Fibroblast of the aortic adventitia (primary cell): ENCODE measurements at places on chromosomes 4 and X.

GRCh38 chr4:124331781-124332180 lies 380.8 kb downstream of the ANKRD50 start:
- DNase-seq, result no peak

- DNase-seq, result no peak
Measured at GRCh38 chr4:38495446-38495845, 168.6 kb upstream of the KLF3 start.

DNA sequence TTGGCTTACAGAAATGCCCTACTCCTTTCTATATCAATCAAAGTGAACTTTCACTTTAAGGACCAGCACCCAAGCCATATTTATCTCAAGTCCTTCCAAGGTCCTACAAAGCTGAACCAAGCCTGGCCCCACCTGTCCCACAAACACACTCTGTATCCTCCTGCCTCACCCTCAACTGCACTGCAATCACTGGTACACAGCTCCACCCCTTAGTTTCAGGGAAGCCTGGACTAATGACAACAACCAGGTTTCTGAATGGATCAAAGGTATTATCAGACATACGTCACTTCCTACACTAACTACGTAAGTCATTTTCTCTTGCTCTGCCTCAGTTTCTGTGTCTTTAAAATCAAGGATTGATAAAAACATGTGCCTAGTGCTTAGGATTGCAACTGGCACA lies 205.6 kb upstream of the HS3ST1 start:
- DNase-seq, result no peak

DNA sequence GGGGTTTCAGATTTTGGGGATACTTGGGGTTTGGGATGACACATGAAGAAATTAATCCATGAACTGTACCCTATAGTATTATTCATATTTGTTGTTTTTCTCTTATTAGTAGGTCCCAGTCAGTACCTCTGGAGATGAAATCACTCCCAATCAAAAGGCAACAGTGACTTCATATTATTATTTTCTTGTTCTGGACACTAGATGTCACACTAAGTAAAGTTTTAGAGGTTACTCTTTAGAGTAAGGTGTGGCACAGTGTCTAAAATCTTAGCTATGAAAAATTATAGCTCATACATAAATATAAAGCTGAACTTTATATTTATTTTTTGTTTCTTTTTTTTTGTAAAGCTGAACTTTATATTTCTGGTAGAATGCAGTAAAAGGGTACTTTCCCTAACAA lies 35.1 kb downstream of the FAM114A1 start:
- DNase-seq, result peak; percentile 39

GRCh38 chrX:30649859-30650258 lies 3.4 kb upstream of the GK start:
- DNase-seq, result no peak

DNA sequence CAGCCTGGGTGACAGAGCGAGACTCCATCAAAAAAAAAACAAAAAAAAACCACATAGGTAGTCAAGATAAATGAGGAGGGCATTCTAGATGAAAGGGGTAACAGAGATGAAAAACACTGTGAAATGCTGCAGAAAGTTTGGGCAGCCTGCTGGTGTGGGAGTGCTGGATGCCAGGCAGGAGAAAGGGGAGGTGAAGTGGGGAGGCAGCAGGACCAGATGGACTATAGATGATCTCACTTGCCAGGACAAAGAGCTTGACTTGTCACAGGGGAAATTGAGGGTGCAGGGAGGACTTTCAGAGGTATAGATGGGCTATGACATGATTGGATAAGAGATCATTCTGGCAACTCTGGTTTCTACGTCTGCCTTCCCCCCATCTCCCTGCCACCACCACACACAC lies 519.7 kb upstream of the ZFP42 start:
- DNase-seq, result no peak

- peak; percentile 74 for DNase-seq
Measured at GRCh38 chrX:45351478-45351877, 150.8 kb upstream of the DIPK2B start.

DNA sequence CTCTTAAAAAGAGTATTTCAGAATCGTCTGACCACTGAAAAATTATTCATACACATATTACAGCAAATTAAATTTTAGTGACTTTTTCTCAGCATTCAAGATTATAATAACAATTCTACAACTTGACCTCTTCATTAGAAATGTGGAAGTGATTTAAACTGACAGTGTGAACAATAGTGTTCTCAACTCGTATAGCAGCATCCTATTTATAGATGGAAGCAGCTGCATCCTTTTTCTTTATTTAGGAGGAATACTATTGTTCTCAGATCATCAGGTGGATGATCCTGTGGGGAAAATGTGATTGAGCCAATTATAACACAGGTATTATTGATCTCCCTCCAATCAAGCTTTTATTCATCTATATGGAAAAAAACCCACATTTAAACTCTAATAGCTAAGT lies 56.7 kb downstream of the RAPGEF2 start:
- no peak for DNase-seq

DNA sequence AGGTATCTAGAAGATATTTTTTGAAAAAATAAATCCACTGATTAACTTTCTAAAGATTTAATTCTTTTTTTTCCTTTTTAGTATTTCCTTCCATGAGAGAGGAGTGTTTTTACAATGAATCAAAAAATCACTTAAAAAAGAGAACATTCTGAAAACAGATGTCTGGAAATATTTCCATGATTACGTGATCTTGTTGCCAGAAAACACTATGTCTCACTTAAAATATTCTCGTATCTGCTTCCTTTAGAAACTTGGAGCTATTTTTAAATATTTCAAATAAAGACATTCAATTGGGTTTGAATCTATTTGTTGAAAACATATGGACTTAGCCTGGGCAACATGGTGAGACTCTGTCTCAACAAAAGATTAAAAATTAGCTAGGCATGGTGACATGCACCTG lies 232.8 kb upstream of the RASGEF1B start:
- DNase-seq, result no peak

GRCh38 chr4:6123116-6123515 lies 77.2 kb downstream of the JAKMIP1 start:
- no peak for DNase-seq

DNA sequence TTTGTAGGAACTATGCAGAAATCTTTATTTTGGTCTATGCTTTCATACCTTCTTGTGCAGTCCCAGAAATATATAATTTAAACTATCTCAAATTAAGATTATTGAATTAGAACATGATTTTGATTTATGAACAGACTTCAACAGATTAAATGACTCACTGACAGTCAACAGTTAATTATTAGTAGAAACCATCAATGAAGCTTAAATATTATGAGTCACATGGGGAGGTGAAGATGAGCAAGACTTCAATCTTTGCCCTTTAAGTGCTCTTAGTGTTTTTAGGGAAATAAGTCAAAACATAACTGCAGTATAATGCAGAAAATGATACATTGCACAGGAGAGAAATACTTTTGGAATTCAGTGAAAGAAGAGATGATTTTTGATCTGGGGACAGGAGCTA lies 81.5 kb upstream of the BMP3 start:
- DNase-seq, result no peak

- no peak for DNase-seq
Measured at GRCh38 chrX:36957425-36958328, 50.5 kb upstream of the FAM47C start.

GRCh38 chrX:43018031-43018430 lies 240.1 kb upstream of the PPP1R2C start:
- DNase-seq, result no peak

DNA sequence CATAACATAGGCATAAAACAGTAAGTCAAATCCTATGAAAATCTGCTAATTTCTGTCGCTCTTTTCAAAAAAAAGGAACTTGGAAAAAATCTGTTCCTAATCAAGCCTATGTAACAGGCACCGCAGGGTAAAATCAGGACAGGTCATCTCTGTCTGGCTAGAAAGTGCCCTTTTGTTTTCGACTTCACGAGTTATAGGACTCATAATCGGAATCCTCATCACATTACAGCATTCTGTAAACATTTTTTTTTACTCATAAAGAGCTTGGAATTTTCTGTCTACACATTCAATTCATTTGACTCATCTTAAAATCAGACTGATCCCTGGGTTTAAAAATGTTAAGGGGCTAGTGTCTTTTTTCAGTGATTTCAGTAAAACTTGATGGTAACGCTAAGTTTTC lies 181.7 kb upstream of the TBC1D9 start:
- DNase-seq, result peak; percentile 17

DNA sequence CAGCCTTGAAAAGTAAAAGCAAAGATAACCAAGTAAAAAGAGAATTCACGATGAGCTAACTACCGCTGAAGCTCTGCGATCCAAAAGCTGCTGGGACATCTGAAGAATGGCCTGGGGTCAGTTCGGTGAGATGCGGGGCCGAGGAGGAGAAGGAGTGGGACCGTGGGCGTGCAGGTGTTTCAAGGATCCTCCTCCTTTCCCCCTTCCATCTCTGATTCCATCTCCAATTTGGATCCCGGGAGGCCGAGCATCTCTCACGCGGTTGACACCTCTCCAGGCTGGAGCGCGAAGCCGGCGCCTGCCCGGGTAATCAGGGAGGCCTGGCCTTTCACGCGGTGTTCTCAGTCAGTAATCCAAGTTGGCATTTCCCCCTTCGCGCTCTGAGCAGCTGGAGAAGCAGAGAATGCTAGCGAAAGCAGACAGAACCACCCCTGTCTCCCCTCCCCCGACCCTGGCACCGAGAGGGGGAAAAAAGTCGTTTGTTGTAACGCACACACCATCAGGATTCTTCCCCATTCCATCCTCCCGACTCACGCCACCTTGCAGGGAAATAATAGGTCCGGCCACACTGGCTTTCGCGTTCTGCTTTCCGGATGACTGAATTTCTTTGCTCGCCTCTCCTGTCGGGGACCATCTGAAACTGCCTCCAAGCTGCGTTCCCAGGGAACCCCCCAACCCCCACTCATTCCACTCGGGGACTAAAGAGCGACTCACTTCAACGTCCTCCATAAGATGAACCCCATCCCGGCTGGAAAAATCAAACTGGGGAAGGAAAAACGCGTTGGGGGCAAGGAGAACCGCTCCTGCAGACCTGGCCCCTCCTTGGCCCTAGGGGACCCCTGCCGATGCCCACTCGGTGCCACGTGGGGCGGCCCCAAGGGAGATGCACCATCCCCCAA lies 6.5 kb downstream of the NEUROG2 start:
- peak; percentile 33 for DNase-seq

- no peak for DNase-seq
Measured at GRCh38 chrX:123157586-123157985, 26.5 kb upstream of the GRIA3 start.

DNA sequence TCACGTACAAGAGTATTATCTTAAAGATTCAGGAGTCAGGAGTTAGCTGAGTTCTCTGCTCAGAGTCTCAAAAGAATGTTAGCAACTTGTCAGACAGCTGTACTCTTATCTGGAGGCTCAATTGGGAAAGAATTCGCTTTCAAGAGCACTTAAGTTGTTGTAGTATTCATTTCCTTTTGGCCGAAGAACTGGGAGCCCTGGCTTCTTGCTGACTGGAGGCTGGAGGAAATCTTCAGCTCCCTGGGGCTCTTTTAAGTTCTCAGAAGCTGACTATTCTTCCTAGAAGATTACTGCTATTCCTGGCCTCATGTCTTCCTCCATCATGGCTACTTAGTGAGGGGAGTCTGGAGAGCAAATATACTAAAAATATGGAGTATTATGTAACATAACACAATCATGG lies 587.2 kb downstream of the EPHA5 start:
- peak; percentile 2 for DNase-seq

GRCh38 chr4:98319021-98319420 lies 57.8 kb downstream of the RAP1GDS1 start:
- DNase-seq, result no peak

GRCh38 chrX:56025872-56026571 lies 206.1 kb upstream of the KLF8 start:
- DNase-seq, result no peak

GRCh38 chrX:31931225-31931624 lies 859.4 kb upstream of the FTHL17 start:
- DNase-seq, result no peak

DNA sequence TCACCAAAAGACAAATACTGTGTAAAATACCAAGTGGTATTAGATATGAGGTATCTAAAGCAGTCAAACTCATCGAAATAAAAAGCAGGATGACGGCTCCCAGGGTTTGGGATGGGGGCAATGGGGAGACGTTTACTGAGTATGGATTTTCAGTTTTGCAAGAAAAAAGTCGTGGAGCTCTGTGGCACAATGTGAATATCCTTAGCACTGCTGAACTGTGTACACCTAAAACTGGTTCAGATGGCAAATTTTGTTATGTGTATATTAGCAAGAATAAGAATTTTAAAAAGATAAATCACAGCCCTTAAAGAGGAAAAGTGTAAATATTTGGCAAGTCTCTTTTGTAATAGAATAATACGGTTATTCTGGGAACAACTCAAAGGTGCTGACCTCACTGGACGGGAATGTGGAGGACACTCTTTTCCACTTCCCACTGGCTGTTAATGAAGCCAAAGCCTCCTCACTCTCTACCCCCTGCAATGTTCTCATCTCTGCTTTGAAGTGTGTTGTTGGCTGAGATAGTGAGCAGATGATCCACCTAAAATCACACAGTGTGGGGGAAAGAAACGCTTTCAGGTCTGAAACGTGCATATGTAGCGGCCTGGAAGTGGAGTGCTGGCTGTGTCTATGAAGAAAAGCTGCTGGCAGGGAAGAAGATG lies 49.2 kb downstream of the SEL1L3 start:
- peak; percentile 82 for DNase-seq

- no peak for DNase-seq
Measured at GRCh38 chrX:12497832-12498591, 293.2 kb upstream of the PRPS2 start.

- peak; percentile 14 for DNase-seq
Measured at GRCh38 chr4:99642725-99643489, 14.7 kb downstream of the C4orf54 start.

DNA sequence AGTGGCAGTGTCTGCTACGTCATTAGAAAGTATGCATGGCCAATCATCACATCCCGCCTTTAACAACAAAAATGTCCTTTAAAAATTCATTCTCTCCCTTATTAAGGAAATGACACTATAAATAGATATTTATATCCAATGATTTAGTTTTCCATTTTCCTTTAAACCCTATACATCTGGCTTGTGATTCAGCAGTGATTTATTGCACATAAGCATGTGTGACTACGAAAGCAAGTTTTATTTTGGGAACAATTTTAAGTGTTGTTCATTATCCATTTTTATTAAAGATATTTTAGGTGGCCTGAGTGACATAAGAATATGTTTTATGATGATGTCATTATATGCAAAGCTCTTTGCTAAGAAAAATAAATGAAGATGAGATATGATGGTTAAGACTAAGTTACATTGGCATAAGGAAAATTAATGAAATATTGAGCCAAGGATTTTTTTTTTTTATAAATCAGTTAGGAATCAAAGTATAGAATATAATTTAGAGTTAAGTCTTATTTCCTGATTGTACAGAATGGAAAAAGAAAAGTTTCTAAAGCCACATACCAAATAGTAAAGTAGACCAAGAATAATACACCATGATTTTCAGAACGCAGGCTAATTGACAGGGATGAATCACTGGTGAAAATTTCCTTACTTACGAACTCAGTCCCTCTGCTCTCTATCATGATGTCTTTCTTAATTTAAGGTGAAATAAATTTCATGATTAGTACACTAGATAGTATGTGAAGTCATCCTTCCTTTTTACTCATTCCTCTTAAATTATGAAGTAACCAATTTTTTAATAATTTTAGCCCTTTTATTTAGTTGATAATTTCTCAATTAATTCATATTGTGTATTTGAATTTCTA lies 822.4 kb downstream of the FAT4 start:
- no peak for DNase-seq
